DMS79 treated with DMSO at 0.1 percent for 48 hours (cell line): ENCODE measurements at places on chromosomes 1 and 21.

- no peak for DNase-seq
These were observed 265.3 kb downstream of the SPATA17 start for GRCh38 chr1:217896490-217896889.

- DNase-seq, result no peak
These were observed 80.4 kb downstream of the ADARB1 start for GRCh38 chr21:45154511-45155508.

- DNase-seq, result no peak
These were observed 5.3 kb upstream of the RLF start for GRCh38 chr1:40155910-40156309.

DNA sequence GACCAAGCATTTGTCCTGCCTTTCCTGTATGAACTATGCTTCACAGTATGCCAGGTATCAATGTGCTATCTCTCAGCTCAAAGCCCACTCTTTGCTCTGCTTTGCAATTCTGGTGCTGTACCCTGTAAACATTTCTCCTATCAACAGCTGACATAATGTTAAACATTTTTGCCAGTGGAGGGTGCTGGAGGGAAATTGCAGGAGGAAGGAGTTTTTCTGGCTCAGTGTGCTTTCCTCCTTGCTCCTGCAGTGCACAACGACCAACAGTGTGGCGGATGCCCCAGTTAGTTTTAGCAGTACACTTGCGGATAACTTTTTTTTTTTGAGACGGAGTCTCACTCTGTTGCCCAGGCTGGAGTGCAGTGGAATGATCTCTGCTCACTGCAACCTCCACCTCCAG is 67.1 kb upstream of the PTGFRN start:
- no peak for DNase-seq

DNA sequence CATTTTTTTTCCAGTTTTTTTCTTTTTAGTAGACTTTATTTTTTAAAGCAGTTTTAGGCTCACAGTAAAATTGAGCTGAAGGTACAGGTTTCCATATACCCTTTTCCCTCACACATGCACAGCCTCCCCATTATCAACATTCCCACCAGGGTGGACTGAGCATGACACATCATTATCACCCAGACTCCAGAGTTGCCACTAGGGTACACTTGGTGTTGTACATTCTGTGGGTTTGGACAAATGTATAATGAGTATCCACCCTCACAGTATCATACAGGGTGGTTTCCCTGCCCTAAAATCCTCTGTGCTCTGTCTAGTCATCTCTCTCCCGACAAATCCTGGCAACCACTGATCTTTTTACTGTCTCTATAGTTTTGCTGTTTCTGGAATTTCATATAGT is 3.0 kb upstream of the AIM2 start:
- DNase-seq, result no peak

DNA sequence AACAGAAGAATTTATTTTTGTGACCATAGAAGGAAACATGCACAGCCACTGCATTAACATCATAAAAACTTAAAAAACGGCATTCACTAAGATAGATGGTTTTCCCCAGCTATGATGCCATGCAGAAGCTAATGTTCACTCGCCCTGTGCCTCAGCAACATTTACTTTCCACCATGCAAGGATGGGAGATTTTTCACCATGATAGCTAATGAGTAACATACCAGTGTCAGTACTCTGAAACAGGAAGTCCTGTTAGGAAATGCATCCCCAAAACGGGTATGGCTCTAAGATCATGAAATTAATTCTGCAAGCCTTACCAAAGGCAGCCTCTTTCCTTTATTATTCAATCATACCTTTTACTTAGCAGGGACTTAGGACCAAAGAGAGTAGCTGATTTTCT is 17.5 kb upstream of the VAMP3 start:
- DNase-seq, result no peak

DNA sequence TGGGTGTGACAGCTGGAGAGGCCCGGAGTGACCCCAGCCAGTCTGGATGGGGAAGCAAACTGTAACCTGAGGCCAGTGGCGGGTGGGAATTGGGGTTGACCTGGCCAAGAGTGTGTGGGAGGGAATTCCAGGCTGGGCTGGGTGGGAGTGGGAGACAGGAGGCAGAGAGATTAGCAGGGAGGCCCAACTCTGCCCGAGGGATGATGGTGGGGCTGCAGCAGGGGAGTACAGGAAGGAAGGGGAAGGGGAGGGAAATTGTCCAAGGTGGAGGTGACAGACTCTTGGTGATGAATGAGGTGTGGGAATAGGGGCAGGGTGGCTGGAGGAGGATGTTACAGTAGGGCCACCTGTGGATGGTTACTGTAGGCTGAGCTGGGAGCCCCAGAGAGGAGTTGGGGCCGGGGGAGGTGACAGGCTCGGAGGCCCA is 40.4 kb downstream of the HUNK start:
- no peak for DNase-seq

- no peak for DNase-seq
These were observed 366.2 kb upstream of the ADAMTS5 start for GRCh38 chr21:27333096-27333495.

DNA sequence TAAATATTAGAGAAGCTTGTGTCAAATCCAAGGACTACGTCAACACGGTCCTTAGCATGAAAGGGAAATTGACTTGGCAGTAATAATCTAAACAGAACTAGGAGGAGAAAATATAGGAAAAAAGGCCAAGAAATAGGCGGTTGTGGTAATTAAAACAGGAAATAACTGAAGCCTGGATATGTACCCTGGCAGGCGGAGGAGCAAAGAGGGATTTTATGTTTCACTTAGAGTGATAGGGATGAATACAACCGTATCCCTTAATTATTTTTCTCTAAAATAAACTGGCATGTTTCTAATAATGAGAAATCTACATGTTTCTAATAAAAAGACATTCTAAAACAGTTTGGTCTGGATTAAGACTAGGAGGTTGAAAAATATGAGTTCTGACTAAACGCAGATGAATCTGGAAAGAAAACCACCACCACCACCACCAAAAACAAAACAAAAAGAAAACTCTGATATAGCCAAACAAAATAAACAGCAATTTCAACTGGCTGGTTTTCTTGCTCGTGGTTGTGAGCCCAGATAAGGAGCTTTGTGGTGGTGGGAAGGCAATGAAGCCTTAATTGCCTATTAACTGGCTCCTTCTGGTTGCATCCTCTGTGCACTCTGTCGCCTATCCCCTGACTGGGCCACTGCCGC is 334.2 kb upstream of the SNX7 start:
- no peak for DNase-seq

DNA sequence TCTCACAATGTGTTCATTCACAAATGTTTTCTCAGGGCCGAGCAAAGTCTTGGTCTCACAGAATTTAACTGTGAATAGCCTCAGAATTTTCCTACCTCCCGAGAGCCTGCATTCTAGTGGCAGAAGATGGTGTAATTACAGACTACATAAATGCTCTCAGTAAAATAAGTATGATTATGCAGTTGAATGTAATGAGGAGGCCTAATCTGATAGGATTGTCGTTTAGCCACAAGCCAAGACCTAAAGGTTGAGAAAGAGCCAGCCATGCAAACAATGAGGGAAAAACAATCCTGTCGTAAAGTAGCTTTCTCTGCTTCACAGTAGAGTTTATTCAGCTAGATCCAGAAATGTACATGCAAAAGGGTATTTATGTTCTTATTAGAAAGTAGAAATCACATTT is 607.8 kb upstream of the B3GALT2 start:
- DNase-seq, result no peak

DNA sequence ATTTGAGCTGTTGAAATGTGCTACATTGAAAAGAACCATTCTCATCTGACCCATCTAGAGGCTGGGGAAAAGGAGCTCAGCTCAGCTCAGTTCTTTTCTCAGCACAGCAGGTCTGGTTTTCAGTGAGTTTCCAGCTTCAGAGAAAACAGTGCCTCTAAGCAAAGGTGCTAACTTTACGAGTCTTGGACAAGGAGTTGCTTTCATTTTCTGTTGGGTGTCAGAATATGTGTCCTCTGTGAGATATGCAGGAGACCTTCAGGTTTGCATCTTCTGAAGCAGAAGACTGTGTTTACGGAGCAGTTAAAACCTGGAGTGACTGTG is 321.3 kb upstream of the USP24 start:
- DNase-seq, result no peak

- DNase-seq, result no peak
These were observed 17.8 kb downstream of the WNT9A start for GRCh38 chr1:227929751-227930472.

GRCh38 chr1:171207377-171207776 is 22.3 kb downstream of the FMO2 start:
- no peak for DNase-seq

GRCh38 chr1:153679337-153680119 is 1.0 kb downstream of the NPR1 start:
- DNase-seq, result no peak

DNA sequence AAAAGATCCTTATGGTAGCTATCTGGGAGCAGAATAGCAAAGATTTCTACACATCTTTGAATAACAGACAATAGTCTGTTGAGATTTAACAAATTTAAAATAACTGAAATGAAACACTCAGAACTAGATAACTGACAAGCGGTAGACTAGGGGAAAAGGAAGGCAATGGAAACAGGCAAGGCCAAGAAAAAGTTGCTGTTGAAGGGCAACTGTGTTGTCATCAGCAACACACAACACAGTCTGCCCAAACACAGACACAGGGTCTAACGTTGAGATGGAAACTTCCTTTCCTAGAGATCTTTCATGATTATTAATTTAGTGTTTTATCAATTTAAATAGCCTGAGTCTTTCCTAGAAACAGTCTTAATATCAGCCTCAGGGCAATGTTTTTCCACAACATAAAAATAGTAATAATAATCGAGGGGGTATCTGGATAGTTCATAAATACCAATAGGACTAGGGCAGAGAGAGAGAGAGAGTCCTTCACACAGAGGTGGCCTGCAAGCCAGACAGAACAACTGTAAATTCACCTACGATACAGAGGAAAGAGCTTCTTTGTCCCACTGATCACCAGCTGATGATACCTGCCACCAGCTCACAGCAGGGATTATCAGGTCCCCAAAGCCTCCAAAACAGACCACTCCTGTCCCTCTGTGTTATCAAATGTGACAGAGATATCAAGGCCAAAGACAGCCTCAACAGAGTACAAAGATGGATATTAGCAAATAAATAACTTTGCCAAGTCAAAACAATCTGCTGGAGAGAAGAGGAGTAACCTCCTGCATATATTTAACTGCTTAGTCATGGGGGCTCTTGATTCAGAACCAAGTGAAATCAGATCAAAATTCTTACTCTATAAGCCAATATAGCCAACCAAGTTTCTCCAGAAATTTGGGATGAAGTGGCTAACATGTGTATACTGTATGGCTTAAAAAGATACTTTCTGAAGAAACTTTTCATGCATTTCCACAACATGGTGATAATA is 245.3 kb downstream of the SLC45A1 start:
- no peak for DNase-seq

GRCh38 chr1:2270260-2271100 is 42.4 kb downstream of the SKI start:
- DNase-seq, result no peak

DNA sequence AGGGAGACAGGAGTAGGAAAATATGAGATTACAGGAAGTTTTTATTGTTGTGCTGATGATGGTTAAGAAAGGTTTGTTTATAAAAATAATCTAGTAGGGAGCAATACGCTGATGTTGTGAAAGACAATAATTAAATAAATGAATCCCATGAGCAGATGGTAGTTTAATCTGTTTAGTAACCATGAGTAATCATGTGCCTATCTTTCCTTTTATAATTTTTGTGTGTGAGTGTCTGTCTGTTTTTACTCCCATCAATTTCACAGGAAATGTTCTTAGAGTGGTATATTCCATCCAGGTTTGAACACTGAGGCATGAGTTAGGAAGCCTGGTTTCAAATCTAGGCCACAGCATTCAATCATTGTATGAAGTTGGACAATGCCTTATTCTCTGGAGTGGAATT is 180.5 kb downstream of the OLFM3 start:
- no peak for DNase-seq

GRCh38 chr1:43258370-43258769 is 11.4 kb upstream of the TMEM125 start:
- DNase-seq, result no peak

- no peak for DNase-seq
These were observed 76.2 kb downstream of the BRINP2 start for GRCh38 chr1:177246710-177247580.

GRCh38 chr1:31214316-31215064 is 25.2 kb downstream of the NKAIN1 start:
- DNase-seq, result no peak

GRCh38 chr1:231872461-231872910 is 245.9 kb downstream of the DISC1 start:
- DNase-seq, result no peak

- no peak for DNase-seq
These were observed 115.7 kb upstream of the IPO9 start for GRCh38 chr1:201713086-201713810.

DNA sequence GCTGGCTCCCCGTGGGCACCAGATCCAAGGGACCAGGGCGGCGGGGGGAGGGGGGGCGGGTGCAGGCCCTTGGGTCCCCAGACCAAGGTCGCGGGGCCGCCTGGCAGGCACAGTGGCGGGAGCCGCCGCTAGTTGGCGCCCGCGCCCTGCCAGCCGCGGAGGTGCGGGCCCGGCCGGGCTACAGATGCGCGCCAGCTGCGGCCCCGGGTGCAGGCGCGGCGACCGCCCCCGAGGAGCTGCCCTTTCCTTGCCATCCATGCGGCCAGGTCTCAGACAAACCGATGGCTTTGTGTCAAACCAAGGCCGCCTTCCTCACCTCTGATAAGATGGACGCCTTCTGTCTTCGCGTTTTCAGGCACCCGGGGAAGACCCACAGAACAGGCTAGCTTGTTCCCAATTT is 2.2 kb upstream of the RUNX3 start:
- DNase-seq, result peak; percentile 42

- DNase-seq, result no peak
These were observed 408.1 kb downstream of the SETD4 start for GRCh38 chr21:35652196-35652595.

DNA sequence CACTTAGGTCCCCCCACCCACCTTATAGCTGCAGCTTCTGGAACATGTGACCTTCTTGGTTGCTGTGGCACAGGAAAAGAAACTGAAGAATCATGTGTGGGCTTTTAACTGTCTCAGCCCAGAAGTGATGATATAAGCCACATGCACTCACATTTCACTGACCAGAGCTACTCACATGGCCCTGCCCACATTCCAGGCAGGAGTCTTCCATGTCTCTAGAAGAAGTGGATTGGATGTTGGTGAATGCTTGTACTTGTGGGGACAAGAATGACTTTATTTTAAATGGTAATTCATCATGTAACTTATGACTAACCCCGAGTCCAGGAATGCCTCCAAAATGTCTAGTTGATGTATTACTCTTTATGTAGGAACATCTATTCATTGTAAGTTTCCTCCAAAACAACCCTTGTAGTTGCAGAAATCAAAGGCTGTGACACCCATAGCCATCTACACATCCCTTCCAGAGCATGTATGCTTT is 15.8 kb upstream of the CAMK1G start:
- DNase-seq, result no peak

DNA sequence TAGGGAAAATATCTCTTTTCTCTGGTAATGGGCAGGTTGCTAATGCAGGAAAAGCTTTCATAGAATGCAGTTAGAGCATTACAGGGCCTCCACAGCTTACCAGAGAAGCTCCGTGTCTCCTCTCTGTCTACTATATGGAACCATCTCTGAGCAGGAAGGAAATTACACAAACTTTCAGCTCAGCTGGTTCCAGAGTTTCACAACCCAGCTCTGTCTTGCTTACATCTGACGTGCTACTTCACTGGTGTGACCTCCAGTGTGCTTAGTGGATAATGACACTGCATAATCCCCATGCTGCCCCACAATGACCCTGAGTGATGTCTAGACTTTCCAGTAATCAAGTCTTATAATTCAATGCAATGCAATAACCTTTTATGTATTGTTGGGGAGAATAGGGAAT is 4.3 kb upstream of the FGGY start:
- no peak for DNase-seq

GRCh38 chr1:110255392-110255787 is 45.3 kb downstream of the KCNC4 start:
- peak; percentile 87 for DNase-seq
